ENCODE measurements at places on chromosomes 4 and X.

DNA sequence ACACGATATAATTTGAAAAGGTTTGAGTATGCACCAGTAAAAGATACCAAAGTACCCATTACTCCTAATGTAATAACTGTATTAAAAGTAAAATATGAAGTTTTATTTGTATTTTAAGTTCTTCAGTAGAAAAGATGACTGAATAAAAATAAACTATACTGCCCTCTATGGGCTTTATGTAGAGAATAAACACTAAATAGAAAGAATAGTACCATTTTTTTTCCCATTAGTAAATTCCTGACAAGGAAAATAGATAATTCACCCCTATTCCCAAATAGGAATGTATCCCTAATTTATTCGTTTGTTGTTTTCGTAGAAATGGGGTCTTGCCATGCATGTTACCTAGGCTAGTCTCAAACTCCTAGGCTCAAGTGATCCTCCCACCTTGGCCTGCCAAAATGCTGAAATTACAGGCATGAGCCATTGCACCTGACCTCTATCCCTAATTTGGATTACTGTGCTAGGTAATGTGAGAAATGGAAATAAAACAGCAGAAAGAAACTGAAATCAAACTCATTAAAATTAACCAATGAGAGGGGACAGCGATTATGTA is 73.6 kb upstream of the COX18 start:
- DNase-seq, result no peak

GRCh38 chrX:58044130-58044529 is 133.9 kb upstream of the ZXDA start:
- DNase-seq, result no peak

DNA sequence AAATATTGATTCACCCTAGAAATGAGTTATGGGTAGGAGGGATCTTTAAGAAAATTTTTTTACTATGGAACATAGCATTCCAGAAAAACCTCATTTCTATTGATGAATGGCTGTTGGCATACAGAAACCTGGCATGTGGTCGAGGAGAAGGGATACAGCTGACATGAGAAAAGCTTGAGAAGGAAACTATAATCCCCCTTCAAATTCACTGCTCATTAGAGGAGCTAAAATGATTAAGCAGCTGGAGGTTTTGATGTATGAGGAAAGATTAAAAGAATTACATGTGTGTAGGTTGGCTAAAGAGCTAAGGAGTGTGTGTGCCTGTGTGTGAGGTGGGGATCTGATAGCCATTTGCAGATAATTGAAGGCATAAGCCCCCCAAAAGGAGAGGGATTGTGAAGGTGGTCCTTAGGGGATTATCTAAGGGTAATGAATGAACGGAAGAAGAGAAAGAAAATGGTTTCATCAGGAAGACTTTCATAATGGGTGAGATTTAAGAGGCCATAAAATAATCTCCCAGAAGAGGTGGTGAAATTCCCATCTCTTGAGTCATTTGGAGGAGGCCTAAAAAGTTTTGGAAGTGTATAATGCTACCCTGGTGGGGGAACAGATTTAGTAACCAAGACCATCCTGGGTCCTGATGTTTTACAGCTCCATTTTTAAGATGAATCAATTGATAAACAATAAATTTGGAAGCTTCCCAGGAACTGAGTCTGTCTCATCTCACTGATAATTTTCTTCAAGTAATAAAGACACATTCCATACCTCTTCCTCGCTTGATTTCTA is 272.0 kb upstream of the HAND2 start:
- DNase-seq, result no peak

GRCh38 chrX:100895365-100896075 is 21.4 kb upstream of the NOX1 start:
- no peak for DNase-seq
